Fibroblast of pulmonary artery (primary cell): ENCODE measurements at places on chromosomes 2 and 18.
A peak's percentile ranks its signal among the peaks of the same experiment; 100 is the strongest.

DNA sequence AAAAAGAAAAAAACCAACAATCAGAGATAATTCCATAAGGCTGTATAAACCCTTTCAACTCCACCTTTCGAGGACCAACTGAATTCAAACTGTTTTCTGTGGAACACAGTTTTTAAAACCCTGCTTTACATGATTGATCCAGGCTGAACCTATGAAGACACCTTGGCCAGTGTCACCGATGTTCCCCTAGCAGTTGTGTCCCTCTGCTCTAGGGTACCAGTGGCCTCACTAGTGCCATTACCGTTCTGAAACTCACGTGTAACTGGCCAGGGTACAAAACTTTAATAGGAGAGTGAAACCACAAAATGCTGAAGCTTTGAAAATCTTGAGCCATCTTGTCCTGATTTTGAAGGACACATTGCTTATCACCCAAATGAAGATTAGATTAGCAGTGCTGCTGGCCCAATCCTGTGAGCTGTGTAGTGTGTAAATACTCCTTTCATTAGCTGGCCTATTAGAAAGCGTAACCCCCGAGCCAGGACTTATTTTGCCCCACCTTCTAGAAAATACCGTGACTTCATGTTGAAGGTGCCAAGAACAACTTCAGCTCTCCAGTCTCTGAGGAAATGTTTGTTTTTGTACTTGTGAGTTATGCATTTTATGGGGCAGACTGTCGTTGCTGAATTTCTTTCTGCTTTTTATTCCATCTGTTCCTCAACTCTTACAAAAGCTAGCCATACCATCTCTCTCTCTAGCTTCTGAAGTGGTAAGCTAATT is 147.8 kb upstream of the MAP3K20 start:
- DNase-seq = peak; percentile 85

DNA sequence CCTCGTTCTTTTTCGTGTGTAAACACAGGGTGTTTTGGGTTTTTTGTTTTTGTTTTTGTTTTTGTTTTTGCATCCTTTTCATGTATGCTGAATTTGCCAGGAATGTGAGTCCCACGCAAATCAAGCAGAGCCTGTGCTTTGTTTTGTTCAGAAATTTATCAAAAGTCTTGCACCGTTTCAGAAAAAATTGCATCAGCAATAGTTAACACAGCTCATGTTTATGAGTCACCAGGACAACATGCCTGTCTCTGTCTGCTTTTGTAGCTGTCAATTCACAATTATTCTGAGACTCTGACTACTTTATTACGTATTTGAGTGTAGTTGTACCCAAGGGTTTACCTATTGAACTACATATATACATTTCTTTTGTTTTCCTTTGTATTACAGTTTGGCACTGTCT is 38.3 kb downstream of the MRPL44 start:
- peak; percentile 62 for DNase-seq

- no peak for DNase-seq
These were observed 99.4 kb upstream of the BCL11A start for GRCh38 chr2:60652832-60653340.

DNA sequence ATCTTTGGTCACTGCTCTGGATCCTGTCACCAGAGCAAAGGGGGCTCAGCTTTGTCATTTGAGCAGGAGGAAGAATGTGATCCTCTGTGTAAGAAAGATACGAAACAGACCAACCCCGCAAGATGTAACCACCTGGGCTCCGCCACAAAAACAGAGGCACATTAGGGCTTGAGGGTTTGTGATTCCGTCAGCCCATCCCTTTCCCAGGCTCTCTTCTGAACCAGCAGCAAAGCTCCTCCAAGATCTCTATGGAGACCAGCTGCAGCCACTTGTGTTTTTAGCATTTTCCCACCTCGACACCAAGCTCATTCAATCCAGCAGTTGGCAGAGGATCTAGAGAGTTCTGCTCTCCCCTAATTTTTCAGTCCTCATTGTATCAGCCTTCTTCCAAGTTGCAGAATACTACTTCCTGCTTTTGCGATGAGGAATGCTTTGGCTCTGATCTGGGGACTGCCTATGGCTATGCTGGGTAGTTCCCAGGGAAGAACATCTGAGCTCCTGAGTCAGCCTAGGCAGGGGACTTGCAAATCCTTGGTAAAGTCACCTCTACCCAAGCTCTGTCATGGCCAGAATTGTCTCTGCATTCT is 139.6 kb upstream of the RAB12 start:
- DNase-seq = peak; percentile 62

GRCh38 chr18:79765491-79766245 is 32.1 kb upstream of the KCNG2 start:
- no peak for DNase-seq
